ENCODE measurements at places on chromosomes 3 and 15.

DNA sequence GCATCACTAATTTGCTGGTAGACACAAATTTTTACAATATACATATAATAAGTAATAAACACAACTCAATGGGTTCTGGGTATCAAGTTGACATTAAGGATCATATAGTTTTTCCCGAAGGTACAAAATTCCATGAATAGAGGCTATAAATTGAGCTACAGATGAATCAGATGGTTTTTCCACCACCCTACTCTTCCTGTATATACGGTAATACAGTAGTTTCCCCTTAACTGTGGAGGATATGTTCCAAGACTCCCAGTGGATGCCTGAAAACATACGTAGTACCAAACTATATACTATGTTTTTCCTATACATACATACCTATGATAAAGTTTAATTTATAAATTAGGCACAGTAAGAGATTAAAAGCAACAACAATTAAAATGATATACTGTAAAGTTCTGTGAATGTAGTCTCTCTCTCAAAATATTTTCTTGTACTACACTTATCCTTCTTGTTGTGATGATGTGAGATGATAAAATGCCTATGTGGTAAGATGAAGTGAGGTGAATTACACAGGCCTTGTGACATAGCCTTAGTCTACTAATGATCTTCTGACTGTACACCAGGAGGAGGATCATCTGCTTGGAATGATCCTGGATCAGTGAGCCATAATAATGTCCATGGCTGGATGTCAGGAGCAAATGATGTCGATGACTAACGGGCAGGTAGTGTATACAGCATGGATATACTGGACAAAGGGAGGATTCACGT, 116.7 kb downstream of the NR1I2 start:
- DNase-seq: no peak

GRCh38 chr15:87394676-87395075, 861.9 kb downstream of the NTRK3 start:
- DNase-seq: no peak

GRCh38 chr3:14224895-14225294, 46.3 kb downstream of the LSM3 start:
- no peak for DNase-seq

GRCh38 chr15:40061212-40061901, 22.4 kb upstream of the SRP14 start:
- no peak for DNase-seq

DNA sequence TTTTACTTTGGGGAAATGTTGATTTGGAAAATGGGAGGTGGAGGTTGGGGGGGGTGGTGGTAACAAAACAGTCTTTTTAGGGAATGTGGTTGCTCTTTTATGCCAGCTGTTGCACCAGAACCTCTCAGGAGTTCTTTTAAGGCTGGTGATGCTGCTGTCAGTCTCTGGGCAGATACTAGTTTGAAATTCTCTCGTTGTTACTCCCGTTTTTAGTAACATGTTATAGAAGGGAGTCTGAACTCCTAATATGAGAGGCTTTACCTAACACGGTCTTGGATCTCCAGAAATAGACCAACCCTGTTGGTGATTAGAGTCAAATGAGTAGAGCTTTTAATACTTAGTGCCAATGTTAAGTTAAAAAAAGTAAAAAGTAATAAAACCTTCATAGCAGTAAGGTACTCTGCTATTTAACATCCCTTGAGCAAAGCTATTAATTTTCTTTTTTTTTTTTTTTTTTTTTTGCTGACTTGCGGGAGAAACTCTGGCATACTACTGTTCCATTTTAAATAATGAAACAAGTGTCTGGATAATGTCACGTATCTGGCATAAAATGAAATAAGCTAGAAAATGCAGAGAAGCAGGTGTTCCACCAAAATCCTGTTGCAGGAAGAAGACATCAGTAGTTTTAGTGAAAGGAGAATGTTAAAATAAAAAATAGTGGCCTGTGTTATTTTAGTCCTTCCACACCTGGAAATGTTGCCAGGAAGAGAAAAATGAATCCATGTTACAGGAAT, 156.7 kb downstream of the CACNA1D start:
- DNase-seq: no peak

DNA sequence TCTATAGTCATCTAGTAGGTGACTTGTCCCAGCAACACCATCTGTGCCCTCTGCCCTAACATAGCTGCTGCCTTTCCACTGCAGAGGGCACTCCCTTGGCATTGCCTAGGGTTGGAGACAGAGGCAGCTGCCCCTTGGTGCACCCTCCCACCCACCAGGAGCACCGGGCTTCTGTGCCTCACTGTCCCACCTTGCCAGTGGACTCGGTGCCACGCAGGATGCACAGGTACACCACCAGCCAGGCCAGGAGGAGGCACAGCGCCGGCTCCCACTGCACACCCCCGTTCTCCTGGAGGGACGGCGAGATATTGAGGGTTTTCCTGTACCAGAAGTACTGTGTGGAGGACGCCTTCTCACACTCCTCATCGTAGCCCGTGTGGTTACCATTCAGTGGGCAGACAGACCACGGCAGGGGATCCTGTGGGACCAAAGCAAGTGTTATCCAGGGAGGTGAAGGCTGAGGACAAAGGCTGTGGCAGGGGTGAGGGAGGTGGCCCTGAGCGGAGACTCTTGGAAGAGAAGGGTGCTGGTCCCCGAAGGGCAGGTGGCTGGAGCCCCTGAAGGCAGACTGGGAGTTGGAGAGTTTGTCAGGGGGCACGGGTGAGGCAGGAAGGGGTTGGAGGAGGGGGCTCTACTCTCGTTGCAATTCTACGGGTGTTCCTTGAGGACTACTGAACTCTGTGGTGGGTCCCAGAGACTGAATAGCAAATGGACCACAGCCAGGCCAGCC, 20.6 kb downstream of the SLC6A20 start:
- no peak for DNase-seq

- DNase-seq: no peak
Measured at GRCh38 chr3:47661121-47661752, 82.6 kb upstream of the CSPG5 start.

DNA sequence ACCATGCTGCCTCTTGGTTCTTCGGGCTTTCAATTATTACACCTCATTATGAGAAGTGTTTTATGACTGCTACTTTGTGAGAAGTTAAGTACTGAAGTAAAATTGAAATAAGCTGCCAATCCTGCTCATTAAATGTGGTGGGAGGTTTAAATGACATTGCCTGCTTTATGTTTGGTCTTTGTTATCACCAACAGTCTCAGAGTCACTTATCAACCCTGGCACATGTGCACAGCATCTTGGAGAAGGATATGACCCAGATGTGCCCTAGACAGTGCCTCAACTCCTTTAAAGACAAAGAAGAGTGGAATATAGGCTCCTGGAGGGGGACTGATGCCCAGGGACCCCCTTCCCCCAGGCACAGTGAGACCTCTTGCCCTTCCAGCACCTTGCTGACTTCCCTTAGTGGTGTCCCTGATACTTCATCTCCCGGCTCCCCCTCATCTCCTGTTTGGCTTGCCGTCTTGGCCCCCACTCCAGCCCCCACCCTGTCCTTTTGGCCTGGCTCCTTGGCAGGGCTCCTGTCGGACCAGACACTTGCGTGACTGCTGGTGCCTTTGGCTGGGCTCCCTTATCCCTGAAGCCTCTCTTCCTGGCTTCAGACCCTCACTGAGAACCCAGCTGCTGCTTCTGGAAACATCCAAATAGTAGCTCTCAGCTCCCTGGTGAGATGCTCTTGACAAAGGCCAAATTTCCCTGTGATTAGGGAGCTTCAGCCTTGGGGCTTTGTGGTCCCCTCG, 39.8 kb downstream of the ARHGAP31 start:
- no peak for DNase-seq

DNA sequence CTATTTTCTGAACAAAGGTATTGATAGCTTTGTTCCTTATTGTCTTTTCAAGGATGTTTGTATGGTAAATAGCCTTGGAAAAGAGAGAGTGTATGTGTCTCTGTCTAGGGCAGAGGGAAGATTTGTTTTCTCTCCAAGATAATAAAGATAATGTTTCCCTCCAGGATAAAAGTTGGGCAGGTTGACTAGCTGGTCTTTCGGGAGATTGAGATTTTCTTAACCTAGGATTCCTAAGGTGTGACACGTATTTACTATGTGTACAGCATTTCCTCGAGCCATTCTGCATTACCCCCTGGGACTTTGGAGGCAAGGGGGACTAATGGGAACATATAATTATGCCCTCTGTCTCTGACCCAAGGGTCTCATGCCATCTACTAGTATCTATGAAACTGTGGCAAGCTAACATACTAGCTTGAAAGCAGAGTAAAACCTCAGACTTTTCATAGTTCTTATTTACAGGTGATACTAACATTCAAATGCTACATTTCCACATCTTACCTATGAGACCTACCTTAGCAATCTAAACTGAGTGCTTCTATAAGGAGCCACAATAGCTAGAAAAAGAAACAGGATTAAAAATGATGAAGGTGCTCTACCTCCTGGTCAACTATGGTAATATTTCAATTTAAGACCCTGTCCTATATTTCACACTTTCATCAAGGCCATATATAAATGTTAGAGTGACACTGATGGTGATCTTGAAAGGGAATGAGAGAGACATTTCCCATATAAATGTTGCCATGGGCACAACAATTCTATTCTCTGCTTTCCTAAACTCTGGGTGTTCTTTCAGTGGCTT, 252.9 kb upstream of the CBLB start:
- DNase-seq: no peak

- DNase-seq: peak; percentile 75
Measured at GRCh38 chr15:63891079-63891767, 57.5 kb upstream of the HERC1 start.

- no peak for DNase-seq
Measured at GRCh38 chr3:117853923-117854668, 1144.5 kb downstream of the TUSC7 start.

DNA sequence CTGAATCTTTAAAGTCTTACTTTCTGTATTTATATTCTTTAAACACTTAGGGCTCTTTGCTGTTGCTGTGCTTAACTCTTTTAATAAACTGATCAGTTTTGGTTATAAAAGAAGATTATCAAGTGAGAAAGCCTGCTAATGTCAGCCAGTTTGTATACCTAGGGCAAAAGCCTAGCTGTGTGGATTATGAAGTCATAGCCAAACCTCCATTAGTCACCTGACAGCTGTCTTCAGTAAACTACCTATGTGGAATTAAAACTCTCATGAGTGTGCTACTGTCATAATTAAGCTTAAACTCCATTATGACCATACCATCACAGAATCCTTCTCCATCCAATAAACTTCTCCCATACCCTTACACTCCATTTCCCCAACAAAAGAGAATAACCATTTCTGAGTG, 762.7 kb downstream of the NTRK3 start:
- no peak for DNase-seq

DNA sequence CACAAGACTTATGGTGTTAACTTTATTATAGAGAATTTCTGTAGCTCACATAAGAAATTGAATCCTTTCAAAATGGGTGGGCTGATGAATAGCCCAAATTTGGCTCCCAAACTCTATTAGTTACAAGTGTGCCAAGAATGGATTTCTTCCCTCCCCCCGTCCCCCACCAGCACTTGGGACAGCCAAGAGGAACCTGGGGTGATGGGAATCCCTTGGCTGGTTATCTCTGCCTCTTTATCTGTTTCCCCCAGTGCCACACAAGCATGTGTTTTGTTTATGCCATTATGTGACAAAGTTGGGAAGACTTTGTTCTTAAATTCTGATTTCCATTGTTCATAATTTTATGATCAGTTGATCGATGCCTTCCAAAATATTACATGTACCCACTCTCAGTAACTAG, 28.3 kb downstream of the CMSS1 start:
- DNase-seq: no peak

DNA sequence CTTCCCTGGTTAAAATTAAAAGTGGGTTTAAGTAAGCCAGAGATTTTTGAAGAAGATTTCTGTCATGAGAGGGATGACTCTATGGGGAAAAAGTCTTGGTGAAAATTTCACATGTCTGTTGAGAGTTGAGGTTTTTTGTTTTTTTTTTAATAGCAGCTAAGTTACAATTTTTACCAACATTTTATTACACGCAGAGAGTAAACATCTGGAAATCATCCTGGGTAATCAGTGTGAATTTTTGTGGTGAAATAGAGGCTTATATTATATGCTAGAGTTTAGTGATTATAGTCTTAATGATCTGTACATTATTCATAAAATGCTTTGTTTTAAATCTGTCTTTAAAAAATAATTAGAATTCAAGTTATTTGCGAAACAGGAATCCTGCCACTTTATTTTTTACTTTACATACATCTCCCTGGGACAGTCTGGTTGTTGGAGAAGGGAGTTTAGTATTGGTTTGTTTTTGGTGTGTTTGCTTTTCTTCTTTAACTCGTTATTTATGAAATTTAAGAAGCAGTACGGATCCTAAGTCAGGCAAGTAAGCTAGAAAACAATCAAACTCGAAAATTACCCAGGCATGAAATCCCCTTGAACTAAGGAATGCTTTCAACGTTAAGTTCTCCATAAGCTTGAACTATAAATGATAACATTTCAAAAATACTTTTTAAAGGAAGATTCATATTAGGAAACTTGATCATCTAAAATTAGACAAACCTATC, 143.4 kb upstream of the TSC22D2 start:
- no peak for DNase-seq

GRCh38 chr15:74843891-74844299, 939 bp upstream of the ULK3 start:
- DNase-seq: no peak

- DNase-seq: no peak
Measured at GRCh38 chr3:191882289-191882688, 421.3 kb downstream of the PYDC2 start.

GRCh38 chr15:52445553-52445952, 83.1 kb downstream of the MYO5A start:
- DNase-seq: no peak

GRCh38 chr15:87736891-87737389, 519.6 kb downstream of the NTRK3 start:
- no peak for DNase-seq

GRCh38 chr3:97647441-97647982, 117.0 kb upstream of the ARL6 start:
- DNase-seq: no peak

DNA sequence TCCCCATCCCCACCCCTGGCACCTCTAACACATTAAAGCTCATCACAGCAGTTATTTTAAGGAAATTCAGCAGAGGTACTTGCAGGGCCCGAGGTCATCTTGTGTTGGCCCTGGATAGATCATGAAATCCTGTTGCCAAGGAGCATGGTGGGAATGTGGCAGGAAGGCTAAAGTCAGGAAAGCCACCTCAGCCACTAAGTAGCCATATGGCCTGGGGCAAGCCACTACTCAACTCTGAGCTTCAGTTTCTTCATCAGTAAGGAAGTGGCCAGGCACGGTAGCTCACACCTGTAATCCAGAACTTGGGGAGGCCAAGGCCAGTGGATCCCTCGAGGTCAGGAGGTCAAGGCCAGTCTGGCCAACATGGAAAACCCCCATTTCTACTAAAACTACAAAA, 55.9 kb downstream of the LIPC start:
- no peak for DNase-seq

DNA sequence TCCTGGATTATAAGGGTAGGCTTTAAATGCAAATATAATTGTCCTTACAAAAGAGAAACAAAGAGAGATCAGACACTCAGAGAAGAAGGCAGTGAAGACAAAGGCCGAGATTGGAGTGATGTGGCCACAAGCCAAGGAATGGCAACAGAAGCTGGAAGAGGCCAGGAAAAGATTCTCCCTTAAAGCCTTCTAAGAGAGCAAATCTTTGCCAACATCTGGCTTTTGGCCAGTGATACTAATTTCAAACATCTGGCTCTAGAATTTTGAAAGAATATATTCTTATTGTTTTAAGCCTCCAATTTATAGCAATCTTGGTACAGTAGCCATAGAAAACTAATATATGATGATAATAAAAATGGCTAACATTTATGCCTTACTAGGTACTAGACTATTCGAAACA, 615.8 kb upstream of the ZNF385D start:
- DNase-seq: no peak

Measured in T-helper 9 cell (primary cell).